Bronchus fibroblast of lung (primary cell): ENCODE measurements at places on chromosomes 3 and 15. TPM values are rescaled to one million over a fixed set of nuclear protein-coding genes. Genes with fewer than 3 reads are reported as not detected.

The CCR3 gene
- total RNA-seq = not detected in 2 replicates

The HTR3E gene
- not detected in 2 replicates for total RNA-seq

The KBTBD8 gene
- 0.74 and 2.2 TPM in 2 replicates for total RNA-seq

The GRIP2 gene
- not detected in 2 replicates for total RNA-seq

The CFAP92 gene
- not detected in 2 replicates for total RNA-seq

The HRG gene
- not detected in 2 replicates for total RNA-seq

The PPP1R14D gene
- not detected in 2 replicates for total RNA-seq

The CLN6 gene
- total RNA-seq = 28.2 and 31.1 TPM in 2 replicates

The GOLIM4 gene
- total RNA-seq = 26.5 and 29.4 TPM in 2 replicates

The SOX2 gene
- not detected in 2 replicates for total RNA-seq

The SLC24A5 gene
- total RNA-seq = not detected in 2 replicates

The ASB14 gene
- total RNA-seq = not detected in 2 replicates

The CCR2 gene
- not detected in 2 replicates for total RNA-seq

The TTLL13 gene
- total RNA-seq = not detected in 2 replicates
